ENCODE measurements at places on chromosomes 6 and 20. TPM values are rescaled to one million over a fixed set of nuclear protein-coding genes. Genes with fewer than 3 reads are reported as not detected.

The ZBTB24 gene
- 17.5 TPM for total RNA-seq

The LRRC73 gene
- total RNA-seq: 0.99 TPM

The CENPW gene
- 1.7 TPM for total RNA-seq

The CCN6 gene
- not detected for total RNA-seq

The MAFB gene
- 13.4 TPM for total RNA-seq

The RNF144B gene
- total RNA-seq: 13.9 TPM

The HLA-DOB gene
- not detected for total RNA-seq

The ZNF391 gene
- total RNA-seq: 4.6 TPM

The VGLL2 gene
- 2.8 TPM for total RNA-seq

The COL21A1 gene
- total RNA-seq: 44.6 TPM

The ABT1 gene
- 13.3 TPM for total RNA-seq

The TINAG gene
- total RNA-seq: not detected

The FKBP1C gene
- not detected for total RNA-seq

The CDH4 gene
- 12.0 TPM for total RNA-seq

The OR2H2 gene
- not detected for total RNA-seq

The MAK gene
- total RNA-seq: 61.8 TPM

The KIF25 gene
- not detected for total RNA-seq

The SFT2D1 gene
- 42.3 TPM for total RNA-seq

The BMP5 gene
- total RNA-seq: 20.8 TPM

The TGM2 gene
- 151 TPM for total RNA-seq

The SOBP gene
- total RNA-seq: 23.9 TPM

The SLC2A4RG gene
- 32.0 TPM for total RNA-seq

The KCNK16 gene
- not detected for total RNA-seq

The RAB23 gene
- 25.1 TPM for total RNA-seq

The MLN gene
- total RNA-seq: not detected

The PRR18 gene
- total RNA-seq: 0.22 TPM

The BIRC7 gene
- total RNA-seq: 33.8 TPM

The PTPRT gene
- total RNA-seq: 12.1 TPM

The TMEM74B gene
- total RNA-seq: 7.1 TPM

The SERAC1 gene
- 23.0 TPM for total RNA-seq

The CDSN gene
- not detected for total RNA-seq

The LY6G6F gene
- total RNA-seq: not detected

The EPM2A gene
- total RNA-seq: 29.1 TPM

The MYB gene
- total RNA-seq: 39.5 TPM

The ATP6V1G2 gene
- total RNA-seq: 19.2 TPM

The SLC22A23 gene
- total RNA-seq: 27.3 TPM

The NOTCH4 gene
- total RNA-seq: 13.6 TPM

The MYO6 gene
- 33.9 TPM for total RNA-seq

The BPIFB2 gene
- total RNA-seq: not detected

The KCNK15 gene
- total RNA-seq: 1.4 TPM

The FAM184A gene
- total RNA-seq: 29.1 TPM

The C4B gene
- total RNA-seq: 12.1 TPM

The TMEM170B gene
- total RNA-seq: 31.4 TPM

The SUPT3H gene
- total RNA-seq: 30.2 TPM

The ARMC12 gene
- total RNA-seq: 0.38 TPM

The MYCT1 gene
- 21.2 TPM for total RNA-seq

The BNIP5 gene
- total RNA-seq: 0.11 TPM

The MCHR2 gene
- total RNA-seq: not detected

The LGSN gene
- 729 TPM for total RNA-seq

The TNFAIP3 gene
- total RNA-seq: 24.8 TPM

The TREML2 gene
- total RNA-seq: 0.27 TPM

The JPH2 gene
- total RNA-seq: 14.8 TPM

The LAMP5 gene
- total RNA-seq: 34.1 TPM

The PPDPF gene
- 104 TPM for total RNA-seq

The AVP gene
- not detected for total RNA-seq

The HSPA12B gene
- total RNA-seq: 17.8 TPM

The ERVFRD-1 gene
- not detected for total RNA-seq

The CDC25B gene
- 35.2 TPM for total RNA-seq

The PLG gene
- total RNA-seq: not detected

All from camera-type eye (tissue), 1 donor.